ENCODE measurements at places on chromosomes 11 and 22.

- no peak for DNase-seq
Measured at GRCh38 chr11:95888439-95888838, 35.5 kb downstream of the MTMR2 start.

DNA sequence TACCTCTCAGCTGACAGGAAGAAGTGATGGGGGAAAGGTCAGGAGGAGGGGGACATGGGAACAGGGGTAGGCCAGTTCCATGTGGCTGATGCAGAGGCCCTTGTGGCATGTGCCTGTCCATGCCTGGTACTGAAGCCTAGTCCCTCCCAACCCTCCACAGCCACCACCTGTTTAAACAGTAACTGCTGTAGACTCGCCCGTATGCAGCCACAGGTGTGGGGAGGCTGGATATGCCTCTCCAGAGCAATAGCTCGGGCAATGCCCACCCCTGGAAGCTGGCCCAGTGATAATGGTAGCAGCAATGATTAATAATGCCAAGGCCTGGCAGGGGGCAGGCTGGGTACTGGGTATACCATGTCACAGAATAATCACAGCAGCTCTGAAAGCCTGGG, 2.3 kb downstream of the SMTN start:
- no peak for DNase-seq

- no peak for DNase-seq
Measured at GRCh38 chr11:69395287-69395686, 86.2 kb upstream of the LINC01488 start.

GRCh38 chr22:47307326-47307725, 544.9 kb downstream of the TBC1D22A start:
- no peak for DNase-seq

- no peak for DNase-seq
Measured at GRCh38 chr22:32378707-32379272, 21.1 kb downstream of the RFPL3 start.

- no peak for DNase-seq
Measured at GRCh38 chr11:21628641-21629040, 564.2 kb upstream of the ANO5 start.
